ENCODE measurements at places on chromosomes 2 and 18.

- peak; percentile 41 for DNase-seq
These were observed 42.2 kb downstream of the THNSL2 start for GRCh38 chr2:88212251-88212790.

- no peak for DNase-seq
These were observed 181.3 kb upstream of the UBE2E3 start for GRCh38 chr2:180799141-180799540.

DNA sequence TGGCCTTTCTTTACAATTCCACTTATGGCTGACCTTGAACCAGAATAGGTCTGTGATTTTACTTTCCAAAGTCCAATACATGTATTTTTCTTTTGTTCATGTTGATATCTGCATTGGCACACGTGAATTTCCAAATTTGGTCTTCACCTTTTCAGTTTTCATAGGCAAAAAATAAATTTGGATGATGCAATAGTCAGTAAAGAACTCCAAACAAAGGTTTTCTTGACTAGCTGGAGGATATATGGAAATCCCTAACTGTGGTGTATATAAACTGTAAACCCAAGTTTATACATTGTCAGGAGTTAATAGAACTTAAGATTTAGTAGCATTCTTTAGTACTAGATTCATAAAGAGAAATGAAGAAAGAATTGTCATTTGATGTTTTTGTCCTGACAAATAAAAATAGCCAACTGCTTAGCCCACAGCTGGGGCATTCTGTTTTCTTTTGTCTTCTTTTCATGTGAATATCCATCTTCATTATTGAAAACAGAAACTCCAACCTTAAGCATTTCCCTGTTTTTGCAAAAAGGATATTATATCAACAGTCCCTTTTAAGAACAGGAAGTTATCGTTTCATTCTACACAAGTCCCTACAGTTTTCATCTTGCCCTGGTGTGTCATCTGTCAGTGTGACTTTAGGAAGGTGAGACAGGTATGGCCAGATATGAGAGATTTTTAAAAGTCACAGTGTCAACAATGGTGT is 132.9 kb downstream of the BCL2 start:
- DNase-seq = peak; percentile 48

DNA sequence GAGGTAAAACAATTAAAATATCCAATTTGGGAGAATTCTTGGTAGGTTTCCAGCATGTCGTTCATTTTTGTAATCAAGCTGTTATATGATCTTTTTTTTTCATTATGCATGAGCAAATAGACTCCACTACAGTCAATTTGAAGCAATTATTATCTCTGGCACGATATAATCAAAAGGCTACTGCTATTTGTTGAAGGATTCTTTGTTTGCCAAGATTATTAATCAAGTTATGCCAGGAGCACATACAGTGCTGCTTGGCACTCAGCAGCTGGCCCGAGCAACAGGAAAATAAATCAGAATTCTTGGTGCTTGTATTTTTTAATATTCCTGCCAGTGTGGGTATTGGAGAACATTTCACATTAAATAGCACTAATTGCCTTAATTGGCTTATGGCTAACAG is 279.5 kb downstream of the RND3 start:
- no peak for DNase-seq

DNA sequence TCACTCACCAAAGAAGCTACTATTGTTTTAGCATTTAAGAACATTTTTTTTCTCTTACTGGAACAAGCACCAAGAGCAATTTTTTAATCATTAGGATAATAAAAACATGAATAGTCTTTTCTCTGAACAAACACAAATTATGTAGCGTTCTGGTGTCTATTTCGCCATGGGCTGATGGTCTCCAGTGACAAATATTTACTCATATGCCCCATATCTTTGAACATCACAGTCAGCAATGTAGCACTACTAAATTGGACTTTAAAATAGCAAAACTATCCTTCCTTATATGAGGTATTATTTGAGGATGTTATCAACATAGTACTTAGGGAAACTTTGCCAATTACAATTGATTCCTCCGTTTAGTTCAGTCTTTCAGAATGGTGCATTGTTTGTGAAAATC is 1326.0 kb upstream of the ZEB2 start:
- no peak for DNase-seq

- DNase-seq = no peak
These were observed 11.2 kb downstream of the SLC66A2 start for GRCh38 chr18:79940126-79940813.

GRCh38 chr2:218035463-218036100 is 32.8 kb upstream of the TNS1 start:
- no peak for DNase-seq

- DNase-seq = no peak
These were observed 103.4 kb downstream of the METTL8 start for GRCh38 chr2:171330155-171330956.

GRCh38 chr2:203898657-203899056 is 31.1 kb downstream of the CTLA4 start:
- DNase-seq = no peak

DNA sequence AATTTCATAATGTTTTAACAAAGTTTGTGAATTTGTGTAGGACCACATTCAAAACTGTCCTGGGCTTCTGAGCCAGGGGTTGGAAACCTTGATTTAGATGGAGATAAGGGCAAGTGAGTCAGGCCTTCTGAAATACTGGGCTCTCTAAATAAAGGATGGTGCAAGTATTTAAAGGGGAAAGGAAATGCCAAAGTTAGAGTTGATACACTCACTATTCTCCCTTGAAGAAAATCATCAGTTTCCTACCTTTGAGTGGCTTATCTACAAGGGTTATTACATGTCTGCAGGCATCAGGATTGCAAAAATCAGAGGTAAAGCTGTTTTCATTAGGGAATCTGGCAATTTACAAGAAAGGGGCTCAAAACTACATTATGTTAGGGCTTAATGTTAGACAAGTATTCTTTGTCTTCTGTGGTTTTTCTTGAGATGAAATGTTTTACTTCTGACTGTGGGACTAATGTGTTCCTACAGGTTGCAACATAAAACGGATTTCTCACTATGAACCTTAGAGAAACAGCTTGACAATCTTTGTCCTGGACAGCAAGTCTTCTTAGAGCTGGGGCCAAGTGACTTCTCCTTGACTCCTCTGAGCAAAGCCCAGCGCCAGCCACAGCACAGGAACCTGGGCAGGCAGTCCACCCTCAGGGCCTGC is 31.1 kb downstream of the RNU4ATAC start:
- DNase-seq = no peak

DNA sequence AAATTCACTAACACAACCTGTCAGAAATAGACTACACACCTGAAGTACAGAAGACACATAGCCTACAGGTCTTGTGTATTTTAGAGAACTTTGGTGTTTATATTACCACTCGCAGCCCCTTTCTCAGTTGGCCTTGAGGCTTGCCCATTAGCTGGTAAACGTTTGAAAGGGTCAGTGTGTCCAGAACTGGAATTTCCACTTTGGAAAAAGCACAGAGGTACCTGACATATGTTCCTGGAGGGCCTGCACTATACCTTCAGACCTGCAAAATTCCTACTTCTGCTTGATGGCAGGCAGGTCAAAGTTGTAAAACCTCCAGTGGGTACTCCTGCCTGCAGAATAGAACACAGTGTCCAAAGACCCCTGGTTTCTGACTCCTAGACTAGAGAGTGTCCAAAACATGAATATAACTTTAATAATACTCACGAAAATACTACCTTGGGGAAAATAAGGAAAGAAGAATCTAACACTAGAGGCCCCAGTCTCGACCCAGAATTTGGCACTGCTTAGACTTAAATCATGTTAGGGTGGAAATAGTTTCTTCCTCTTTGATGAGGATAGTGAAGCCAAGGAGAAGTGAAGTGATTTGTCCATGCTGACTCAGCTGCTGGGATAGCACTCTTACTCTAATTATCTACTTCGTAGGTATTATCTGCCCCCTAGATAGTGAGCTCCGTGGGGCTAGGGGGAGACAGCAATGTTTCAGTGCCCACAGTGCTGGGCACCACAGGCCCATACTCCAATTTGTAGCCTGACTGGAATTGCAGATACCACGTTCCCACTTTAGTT is 2.8 kb downstream of the KCTD1 start:
- DNase-seq = peak; percentile 29

GRCh38 chr2:14632133-14632936 is at the start of gene LRATD1:
Gene LRATD1, plus strand, starts transcription at chr2:14632717. Its CDS starts 1,263 bp downstream, at chr2:14633980.
- DNase-seq = peak; percentile 95

DNA sequence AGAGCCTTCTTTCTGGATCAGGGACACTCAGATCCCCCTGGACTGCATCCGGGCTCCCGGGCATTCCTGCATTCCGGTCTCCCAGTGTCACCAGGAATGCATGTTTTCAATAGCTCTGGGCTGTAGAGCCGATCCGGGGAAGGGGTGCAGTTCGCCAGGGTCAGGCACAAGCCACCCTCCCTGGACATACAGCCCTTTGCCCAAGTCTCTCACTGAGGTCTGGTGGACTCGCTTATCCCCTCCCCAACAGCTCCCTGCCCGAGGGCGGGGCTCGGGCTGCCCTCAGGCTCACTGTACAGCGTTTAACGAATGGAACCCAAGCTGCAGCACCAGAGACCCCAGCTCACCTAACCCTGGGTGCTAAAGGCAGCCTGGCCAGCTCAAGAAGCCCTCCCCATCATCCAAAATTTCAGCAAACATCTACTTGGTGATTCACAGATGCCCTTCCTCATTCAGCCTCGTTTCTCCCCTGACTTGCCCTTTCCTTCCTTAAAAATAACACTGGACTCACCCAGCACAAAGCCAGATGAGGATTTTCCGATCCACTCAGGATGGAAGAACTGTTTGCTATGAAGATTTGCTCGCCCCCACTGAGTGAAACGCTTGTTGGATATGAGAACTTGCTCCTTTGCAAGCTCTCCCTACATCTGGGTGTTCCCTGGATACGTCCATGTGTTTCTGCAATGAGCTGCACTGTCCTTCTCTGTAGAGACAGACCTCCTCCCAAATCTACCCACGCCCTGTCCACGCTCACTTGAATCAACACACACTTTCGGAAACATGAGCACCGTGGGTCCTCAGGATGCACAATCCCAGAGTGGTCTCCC is 58.1 kb downstream of the PXDN start:
- peak; percentile 32 for DNase-seq

- DNase-seq = peak; percentile 28
These were observed 1.1 kb downstream of the GLI2 start for GRCh38 chr2:120736624-120737339.

DNA sequence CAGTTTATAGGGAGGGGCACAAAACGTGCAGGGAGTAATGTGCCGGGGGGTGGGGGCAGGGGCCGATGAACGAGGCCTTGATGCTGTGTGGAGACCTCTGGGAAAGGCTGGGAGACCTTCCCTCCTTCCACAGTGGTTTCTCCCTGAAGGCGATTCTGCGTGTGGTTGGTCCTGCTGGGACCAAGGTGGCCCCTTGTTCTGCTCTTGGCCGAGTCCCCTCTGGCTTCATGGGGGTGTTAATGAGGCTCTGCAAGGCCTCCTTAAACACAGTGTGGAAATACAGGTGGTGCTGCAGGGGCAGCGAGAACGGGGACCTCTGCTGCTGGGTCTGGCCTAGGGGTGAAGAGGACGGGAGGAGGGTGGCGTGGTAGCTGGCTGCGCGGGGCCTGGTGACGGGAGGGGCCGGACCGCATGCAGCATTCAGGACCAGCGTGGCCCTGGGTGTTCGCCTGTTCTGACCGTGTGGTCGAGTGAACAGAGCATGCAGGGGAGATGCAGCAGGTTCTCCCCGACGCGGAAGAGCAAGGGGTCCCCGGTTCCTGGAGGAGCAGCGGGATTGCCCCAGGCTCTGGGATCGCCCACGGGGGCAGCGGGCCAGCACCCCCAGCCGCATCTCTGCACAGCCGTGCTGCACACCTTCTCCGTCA is 42.1 kb upstream of the KCNG2 start:
- DNase-seq = no peak

- DNase-seq = no peak
These were observed 63.0 kb upstream of the UXS1 start for GRCh38 chr2:106257135-106257534.

GRCh38 chr18:46431522-46432171 is 225.4 kb downstream of the LOXHD1 start:
- no peak for DNase-seq
